Urinary bladder (tissue), 4 donors: ENCODE measurements at places on chromosomes 4 and X. TPM values are rescaled to one million over a fixed set of nuclear protein-coding genes. Genes with fewer than 3 reads are reported as not detected.

The LDOC1 gene
- 6.4 TPM for total RNA-seq

The NLGN3 gene
- 3.1 TPM for total RNA-seq

The NPY1R gene
- total RNA-seq: 5.1 TPM

The IL21 gene
- not detected for total RNA-seq

The MAGEA9B gene
- total RNA-seq: not detected

The ARX gene
- not detected for total RNA-seq

The CCDC110 gene
- 18.2 TPM for total RNA-seq

The SPANXD gene
- not detected for total RNA-seq

The TEX13D gene
- not detected for total RNA-seq

The FAM47A gene
- not detected for total RNA-seq

The DOK7 gene
- 2.2 TPM for total RNA-seq

GRCh38 chrX:54473993-54474859 lies 21.8 kb downstream of the FGD1 start:
- DNase-seq: no peak

GRCh38 chrX:110250847-110251246 lies 67.0 kb downstream of the AMMECR1 start:
- no peak for DNase-seq

- no peak for DNase-seq
Observed at GRCh38 chr4:149498246-149498645, 317.4 kb downstream of the IQCM start.

GRCh38 chr4:118911238-118911703 lies 22.6 kb downstream of the SYNPO2 start:
- DNase-seq: no peak

GRCh38 chr4:169810325-169811323 lies 52.9 kb upstream of the HPF1 start:
- peak; percentile 62 for DNase-seq

- DNase-seq: no peak
Observed at GRCh38 chr4:125594056-125594602, 279.4 kb downstream of the FAT4 start.

GRCh38 chr4:75950213-75950815 lies 9.5 kb upstream of the NAAA start:
- no peak for DNase-seq

DNA sequence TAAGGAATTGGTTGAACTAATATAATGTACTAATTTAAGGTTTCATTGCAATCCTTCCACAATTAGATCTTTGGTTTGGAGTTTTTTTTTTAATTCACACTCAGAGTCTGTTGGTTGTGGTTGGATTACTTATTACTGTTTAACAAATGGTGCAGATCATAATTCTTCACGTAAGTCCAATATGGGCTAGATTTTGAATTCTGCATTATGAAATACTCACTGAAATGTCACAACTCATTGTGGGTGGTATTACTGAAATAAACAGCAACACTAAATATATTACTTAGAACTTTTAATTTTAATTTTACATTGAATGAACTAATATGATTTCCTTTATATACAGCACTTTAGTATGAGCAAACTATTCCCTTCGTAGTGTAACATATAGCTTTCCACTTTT lies 94.2 kb upstream of the MYOZ2 start:
- DNase-seq: no peak

- no peak for DNase-seq
Observed at GRCh38 chr4:101885574-101885973, 95.0 kb downstream of the BANK1 start.

DNA sequence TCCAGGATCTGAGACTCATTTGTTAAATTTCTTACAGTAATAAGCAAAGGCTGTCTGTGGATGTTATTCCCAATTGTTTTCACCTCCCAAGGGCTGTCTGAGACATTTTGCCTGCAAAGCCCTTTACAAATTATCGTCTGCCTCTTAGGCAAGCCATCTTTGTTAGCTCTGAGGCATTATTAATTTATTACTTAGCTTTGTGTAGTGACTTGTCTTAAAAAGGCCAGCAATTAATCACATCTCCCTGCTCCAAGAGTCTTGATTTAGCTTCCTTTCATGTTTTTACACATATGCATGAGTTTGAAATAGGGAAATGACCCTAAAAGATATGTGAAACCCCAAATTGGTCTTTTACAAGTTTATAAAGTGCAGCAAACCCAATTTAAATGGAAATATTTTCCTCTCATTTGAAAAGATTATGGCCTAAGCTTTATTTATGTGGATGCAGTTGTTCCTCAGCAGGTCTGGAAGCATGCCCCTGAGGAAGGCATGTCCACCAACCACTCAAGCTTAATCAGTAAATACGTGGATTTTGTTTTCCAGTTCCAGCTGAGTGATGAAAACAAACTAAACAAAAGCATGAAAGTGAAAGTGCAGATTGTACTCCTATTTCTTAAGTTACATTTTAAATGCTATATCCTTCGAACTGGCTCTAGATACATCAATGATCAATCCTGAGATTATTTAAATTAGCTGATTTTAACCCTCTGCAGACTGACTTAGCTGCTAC lies 173.6 kb upstream of the LNX1 start:
- DNase-seq: no peak

DNA sequence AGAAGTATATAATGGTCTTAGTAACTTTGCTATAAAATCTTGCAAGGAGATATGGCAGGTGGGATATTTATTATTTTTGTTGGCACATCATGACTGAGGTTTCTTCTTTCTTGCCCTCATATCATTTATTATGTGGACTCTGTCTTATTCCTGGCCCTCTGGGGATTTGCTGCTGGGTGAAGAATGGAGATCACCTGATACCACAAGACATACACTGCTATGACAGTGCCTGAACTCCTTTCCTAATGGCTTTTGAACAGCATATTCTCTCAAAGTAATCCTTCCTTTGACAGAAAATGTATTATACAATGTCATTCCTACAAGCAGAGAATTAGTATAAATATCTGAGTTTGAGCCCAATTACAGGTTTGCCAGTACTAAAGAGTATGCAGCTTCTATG lies 22.0 kb upstream of the ADGRA3 start:
- DNase-seq: no peak

GRCh38 chrX:44085209-44085608 lies 112.0 kb upstream of the NDP start:
- DNase-seq: no peak

- DNase-seq: no peak
Observed at GRCh38 chrX:38505583-38505982, 55.8 kb upstream of the TSPAN7 start.

GRCh38 chr4:142267101-142267500 lies 579.0 kb downstream of the INPP4B start:
- no peak for DNase-seq

DNA sequence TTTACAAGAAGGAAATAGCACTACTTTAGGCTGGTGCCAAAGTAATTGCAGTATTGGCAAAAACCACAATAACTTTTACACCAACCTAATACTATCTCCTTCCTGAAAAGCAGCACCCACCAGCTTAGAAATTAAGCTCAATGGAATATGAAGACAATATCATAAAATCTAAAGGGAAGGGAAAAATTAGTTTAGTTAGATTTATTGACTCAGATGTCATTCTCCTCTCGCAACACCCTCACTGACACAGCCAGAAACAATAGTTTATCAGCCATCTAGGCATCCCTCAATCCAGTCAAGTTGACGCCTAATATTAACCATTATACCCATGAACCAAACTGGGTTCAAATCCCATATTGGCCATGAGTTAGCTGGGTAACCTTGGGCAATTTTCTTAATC lies 820.4 kb upstream of the EPHA5 start:
- DNase-seq: no peak

- no peak for DNase-seq
Observed at GRCh38 chrX:146602246-146602645, 207.3 kb upstream of the CXorf51B start.

GRCh38 chrX:140723121-140723715 lies 13.7 kb downstream of the LINC00632 start:
- DNase-seq: no peak

DNA sequence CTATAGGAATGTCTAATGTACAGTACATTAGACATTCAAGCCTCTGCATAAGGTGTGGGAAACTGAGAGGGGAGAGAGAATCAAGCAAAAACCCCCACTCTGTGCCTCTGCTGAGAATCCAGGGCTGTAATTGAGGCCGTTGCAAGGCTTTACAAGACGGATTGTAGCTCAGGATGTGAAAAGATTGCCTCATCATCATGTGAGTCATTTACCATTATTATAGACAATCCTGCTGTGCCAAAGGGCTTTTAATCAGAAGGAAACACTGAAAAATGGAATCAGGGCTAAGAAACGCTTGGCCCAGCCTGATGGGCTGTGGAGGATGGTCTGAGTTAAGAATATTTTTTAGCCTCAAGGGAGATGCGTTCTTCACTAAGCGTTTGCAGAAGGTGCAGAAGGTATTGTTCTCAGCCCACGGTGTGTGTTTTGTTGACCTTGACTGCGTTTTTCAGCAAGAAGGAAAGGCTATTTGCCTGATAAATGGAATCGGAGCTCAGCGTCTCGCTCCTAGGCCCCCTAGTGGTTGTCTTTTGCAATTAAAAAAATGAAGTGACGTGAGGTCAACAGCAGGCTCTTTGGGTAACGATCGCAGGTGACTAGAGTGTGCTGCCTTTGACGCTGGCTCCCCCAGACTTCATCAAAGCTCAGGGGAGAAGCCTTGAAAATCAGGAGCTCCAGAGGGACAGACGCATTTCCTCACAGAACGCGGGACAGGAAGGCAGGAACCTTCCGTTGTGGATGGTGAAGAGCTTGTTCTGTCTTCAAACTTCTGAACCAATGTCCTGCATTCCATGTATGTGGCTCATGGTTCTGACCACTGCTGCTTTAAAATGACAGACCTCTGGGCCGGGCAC lies 18.1 kb upstream of the CHRNA9 start:
- peak; percentile 68 for DNase-seq

GRCh38 chr4:113837397-113837796 lies 75.9 kb upstream of the CAMK2D start:
- DNase-seq: no peak

- no peak for DNase-seq
Observed at GRCh38 chrX:108044554-108045256, at the start of gene VSIG1. VSIG1 (plus strand) TSS chrX:108045065; CDS start chrX:108045131, 66 bp downstream.

DNA sequence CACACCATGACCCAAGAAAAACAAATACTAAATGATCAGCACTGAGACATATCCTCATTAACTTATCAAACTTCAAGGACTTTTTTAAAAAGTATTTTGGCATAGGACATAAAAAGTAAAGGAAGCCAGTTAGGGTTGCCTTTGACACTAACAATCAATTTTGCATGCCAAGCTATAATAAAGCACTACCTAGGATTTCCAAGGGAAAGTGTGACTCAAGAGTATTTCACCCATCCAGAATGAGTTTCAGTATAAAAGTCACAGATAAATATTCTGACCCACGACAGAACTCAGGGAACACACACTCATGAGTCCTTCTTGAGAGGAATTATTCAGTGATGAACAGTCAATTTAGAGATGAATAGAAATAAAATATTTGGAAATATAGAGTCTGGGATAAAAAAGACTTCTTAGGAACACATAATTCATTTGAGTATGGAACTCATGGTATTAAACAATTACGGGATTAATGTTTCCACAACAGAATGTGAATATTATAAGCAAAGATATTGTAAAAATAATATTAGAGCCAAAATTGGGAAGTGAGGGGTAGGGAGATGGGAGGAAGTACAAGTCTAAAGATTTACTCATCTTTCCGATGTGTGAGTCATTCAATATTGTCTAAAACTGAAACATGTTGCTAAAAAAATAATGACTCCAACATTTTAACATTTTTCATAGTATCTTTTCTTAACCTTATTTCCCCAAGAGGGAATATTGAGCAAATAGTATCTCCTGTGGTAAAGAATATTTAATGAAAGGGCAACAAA lies 143.5 kb upstream of the LNX1 start:
- DNase-seq: no peak

DNA sequence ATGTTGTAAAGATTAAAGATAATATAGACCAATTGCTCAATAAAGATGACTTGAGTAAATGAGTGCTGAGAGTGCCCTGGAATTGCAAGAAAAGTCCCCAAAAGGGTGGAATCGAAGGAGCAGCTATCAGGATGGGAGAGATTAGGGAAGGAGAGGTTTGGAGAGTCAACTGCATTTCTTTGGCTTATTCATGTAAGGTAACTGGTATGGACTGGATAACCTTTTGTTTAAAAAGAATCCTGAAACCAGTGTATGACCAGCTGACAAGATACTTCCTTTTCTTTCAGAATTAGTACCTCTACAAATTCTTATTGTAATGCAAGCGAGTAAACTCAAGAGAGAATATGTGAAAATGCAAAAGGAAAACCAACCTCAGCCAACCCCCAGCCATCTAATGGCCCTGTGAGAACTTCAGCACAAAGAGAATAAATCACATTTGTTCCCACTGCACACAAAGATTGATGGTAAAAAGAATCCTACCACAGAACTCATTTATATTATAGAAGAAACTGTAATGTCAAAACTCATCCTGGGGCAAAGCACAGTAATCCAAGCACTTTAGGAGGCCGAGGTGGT lies 24.5 kb upstream of the SPP1 start:
- no peak for DNase-seq

GRCh38 chr4:24753519-24753918 lies 41.9 kb upstream of the SOD3 start:
- no peak for DNase-seq

- no peak for DNase-seq
Observed at GRCh38 chrX:104566681-104567501, 892 bp downstream of the IL1RAPL2 start.

DNA sequence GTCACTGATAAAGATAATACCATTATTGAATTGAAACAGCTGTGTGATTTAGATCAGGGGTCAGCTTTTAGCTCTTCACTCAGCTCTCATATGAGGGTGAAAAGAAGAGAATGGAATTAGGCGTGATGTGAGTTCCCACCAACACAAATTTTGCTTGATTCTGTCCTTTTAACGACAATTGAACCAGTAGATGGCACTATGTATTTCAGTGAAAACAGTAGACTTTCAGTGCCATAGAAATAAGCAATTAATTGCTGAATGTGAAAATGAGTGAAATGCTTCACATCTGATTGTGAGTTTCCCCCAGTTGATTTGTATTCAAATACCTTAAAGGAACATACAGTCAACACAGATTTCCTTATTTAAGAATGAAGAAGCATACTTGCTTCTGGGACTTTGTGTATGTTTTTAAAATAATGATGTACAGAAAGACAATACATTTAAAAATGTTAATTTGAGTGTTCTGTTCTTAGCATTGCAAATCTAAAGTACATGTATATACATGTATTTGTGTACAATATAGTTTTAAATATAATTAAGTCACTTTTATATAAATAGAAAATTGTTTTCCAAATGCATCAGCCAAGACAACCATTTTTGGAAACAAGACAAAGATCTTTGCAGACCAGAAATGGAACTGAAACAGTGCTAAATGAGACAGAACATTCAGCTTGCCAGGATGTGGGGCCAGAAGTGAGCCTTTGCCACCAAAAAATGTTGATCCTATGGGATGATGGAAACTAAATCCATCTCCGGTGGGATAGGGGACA lies 178.8 kb downstream of the SNCA start:
- no peak for DNase-seq

GRCh38 chrX:109871121-109871888 lies 131.6 kb upstream of the TMEM164 start:
- no peak for DNase-seq
